ENCODE measurements at places on chromosomes 2 and 18.
A peak's percentile ranks its signal among the peaks of the same experiment; 100 is the strongest.

DNA sequence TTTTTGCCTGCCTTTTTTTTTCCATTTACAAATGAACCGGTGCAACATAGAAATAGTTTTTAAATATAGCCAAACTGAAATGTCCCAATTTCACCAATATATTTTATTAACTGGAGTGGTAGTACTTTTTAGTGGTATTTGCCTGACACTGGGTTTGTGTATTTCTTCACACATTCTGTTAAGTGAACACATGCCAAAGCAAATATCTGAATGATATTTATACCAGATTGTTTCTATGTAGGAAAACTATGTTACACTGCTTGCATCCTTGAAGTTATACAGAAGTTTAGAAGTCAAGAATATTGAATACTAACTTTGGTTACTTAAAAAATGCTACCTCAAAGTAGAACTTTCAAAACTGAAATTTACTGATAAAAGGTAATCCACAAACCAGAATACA, 19.4 kb upstream of the ITPRID2 start:
- no peak for DNase-seq

DNA sequence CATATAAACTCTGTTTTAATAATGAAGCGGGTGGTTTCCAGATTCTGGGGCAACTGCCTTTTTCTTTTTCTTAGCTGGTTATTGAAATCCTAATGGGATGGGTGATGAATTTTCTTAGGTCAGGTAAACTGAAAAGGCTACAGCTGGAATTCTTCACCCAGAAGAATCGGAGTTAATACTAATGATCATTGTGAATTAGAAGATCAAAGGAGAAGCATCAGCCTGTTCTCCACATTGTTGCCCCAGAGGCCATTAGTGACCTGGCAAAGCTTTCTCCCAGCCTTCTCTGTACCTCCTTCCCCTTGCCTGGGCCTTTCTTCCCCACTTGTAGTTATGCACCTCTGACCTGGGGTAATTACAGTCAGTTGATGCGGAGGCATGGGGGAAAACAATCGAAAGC, 82.8 kb downstream of the MEIS1 start:
- DNase-seq, result no peak

DNA sequence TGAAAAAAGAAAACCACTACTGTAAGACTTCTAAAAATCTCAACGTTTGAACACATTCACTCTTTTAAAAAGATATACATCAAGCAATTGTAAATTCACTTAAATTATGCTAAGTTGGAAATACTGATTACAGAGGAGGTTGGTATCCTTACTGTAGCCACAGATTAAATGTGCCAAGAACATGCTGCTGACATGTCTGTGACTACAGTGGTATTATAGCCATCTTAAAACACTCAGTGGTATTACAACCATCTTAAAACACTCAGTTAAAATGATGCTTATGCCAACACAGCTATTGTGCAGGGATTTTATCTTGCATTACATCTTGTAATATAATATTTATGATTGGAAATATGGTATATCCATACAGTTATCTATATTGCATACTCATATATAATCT, 50.0 kb downstream of the TMEM131 start:
- no peak for DNase-seq

- no peak for DNase-seq
These were observed 13.3 kb downstream of the TUBB6 start for GRCh38 chr18:12321333-12321732.

DNA sequence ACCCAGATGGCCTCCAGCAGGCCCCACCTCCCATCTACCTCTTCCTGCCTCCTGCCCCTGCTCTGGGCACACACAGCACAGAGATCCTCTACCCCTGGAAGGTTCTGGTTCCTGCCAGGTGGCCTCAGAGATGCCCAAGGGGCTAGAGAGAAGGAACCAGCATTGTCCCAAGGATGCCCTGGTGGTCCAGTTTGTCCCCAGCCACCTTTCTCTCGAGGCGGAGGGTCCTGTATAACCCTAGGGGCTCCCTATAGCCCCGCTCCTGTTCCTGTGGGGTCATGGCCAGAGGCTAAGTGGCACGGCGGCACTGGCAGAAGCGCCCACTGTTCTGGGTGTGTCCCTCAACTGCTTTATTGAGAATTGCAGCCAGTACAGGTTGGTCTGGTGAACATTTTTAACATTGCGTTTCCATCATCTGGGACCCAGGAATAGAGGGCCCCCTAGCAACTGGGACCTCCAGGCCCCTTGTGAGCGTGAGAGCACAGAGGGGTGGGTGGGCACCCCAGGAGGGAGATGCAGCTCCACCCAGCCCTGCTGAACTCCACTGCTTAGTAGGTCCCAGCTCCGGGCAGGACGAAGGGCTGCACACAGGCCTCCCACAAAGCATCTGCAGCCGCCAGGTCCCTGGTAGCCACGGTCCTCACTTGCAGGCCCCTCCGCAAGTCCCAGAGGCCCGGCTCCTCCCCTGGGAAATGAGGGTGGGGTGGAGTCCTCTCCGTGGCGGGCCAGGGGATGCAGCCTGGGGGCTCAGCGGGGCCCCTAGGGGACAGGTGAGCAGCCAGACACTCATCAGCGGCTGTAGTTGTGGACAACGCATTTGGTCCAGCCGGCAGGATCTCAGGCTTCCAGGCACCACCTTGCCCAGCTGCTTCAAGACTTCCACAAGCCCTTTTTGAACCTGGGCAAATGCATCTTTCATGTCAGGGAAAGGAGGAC, 33.1 kb downstream of the GPC1 start:
- DNase-seq, result no peak

- DNase-seq, result peak; percentile 68
These were observed 56.7 kb upstream of the ACKR3 start for GRCh38 chr2:236512902-236513435.

DNA sequence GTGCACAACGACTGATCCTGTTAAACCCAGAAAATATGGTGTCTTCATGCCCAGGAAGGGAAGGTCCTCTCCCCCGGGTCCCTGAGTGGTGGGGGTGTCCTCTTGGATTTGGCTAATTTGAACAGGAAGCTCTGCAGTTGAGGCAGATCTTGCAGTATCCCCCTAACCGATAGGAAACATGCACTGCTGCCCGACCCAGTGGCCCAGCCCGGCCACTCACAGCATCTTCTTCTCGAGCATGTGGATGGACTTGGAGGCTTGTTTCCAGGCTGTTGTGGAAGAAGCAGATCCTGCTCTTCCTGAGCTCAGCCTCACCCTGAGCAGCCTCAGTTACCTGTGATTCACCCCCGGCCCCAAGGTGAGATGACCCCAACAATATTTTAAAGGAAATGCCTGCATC, 46.4 kb upstream of the ASB1 start:
- no peak for DNase-seq

DNA sequence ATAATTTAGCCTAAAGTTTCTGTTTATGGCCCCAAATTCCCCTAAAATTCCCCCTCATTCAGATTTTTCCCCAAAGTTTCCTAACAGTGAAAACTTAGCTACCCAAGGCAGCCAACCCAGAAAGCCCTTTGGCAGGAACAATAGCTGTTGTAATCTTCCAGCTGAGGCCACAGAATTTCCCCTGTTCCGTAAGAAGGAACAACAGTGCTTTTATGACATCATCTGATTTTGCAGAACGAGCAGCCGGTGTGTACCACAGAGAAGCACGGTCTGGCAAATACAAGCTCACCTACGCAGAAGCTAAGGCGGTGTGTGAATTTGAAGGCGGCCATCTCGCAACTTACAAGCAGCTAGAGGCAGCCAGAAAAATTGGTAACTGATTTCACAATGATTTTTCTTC, 6.3 kb downstream of the TNFAIP6 start:
- no peak for DNase-seq

Data from cardiac muscle cell (in vitro differentiated cells and primary cell).